ENCODE measurements at places on chromosomes 7 and 10.

- DNase-seq = peak; percentile 68
These were observed 121.8 kb downstream of the KMT2C start for GRCh38 chr7:152313831-152314604.

DNA sequence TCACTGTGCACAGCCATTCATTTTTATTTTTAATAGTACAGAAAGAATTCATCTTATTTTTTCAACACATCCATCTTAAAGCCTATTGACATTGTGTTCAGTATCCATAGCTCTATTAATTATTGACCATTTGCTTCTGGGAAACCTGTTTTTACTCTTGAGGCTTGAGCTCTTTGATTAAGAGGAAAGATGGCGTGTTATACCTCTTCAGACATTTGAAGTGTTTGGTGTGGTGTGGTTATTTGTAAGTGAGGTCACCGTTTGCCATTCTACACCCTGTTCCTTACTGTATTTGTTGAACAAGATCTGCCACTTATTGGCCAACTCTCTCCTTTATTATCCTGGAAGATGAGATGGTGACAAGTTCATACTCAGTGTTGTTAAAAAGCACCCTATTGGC, 18.4 kb downstream of the C7orf57 start:
- DNase-seq = no peak

DNA sequence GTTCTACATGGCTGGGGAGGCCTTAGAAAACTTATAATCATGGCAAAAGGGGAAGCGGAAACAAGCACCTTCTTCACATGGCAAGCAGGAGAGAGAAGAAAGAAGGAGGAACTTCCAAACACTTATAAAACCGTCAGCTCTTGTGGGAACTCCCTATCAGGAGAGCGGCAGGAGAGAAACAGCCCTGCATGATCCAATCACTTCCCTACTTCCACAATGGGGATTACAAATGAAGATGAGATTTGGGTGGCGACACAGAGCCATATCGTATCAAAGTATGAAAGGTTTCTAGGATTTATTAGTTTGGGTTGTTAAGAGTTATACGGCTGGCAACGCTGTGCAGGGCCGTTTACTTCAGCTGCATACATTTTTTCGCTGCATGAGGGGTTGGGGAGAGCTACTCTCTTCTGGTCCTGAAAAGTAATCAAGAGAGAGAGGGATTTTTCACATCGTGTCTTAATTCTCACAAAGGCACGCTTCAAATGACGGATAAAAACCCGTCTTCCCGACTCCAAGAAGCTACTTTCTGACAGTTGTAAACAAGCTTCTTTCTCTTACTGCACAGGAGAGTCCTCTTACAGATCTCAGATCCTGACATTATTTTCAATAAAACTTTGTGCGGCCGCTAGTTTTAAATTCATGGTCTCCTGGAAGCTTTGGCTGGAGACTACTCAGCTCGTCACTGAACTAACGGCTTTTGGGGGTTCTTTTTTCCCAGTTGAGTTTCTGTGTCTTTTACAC, 751 bp upstream of the GTPBP10 start:
- DNase-seq = peak; percentile 54

DNA sequence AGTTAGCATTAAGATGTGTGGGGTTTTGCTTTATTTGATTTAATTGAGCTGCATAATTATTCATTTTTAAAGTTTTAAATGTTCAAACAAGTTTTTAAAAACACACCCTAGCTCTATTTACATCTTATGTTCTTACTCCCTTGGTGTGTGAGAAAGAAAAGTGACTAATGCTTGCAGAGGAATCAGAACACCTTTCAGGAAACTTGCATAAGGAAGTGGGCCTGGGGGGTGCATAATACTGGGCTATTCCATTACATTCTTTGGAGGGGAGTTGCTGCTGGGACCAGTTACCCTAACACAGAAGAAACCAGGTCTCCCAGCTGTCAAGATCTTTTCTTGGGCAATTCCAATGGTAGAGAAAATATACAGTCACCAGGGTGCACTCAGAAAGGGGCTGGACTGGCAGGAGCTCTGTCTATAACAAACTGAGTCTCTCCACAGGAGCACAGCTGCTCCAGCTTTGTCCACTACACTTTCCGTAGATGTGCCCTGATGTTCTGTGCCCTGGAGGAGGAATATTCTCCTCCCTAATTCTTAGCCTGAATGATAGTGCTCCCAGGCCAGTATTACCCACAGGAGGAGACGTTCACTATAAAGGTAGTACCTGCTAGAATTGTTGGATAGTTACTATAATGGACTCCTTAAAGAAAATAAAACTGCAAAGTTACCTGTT, 304.2 kb downstream of the CDC14C start:
- DNase-seq = no peak

GRCh38 chr10:68172324-68172723, 59.6 kb downstream of the ATOH7 start:
- DNase-seq = no peak

DNA sequence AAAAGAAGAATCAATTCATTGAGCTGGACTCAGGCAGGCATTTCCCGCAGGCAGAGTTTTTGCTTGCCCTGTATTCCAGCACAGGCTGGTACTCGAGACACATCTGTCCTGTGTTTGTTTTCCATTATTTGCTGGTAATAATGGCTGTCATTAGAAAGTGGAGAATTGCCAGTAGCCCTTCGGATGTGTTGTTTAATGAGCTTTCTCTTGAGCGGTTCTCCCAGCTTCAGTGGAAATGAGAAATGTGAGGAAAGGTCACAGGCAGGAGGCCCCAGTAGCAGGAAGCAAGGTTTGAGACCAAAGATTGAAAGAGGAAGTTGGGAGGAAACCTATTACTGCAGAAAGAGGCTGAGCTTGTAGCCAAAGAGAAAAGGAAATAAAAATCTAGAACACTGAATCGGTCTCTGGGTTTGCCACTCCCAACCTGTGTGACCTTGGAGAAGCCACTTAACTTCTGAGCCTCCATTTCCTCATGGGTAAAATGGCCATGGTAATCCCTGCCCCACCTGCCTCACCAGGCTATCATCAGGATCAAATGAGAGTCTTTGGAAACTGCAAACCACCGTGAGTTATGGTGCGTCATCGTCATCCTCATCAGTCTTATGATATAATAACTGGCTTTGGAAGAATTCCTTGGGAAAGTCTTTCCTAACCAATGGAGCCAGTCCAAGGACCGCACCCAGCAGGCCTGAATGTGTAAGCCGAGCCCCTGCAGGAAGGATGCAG, 67.7 kb downstream of the TACR2 start:
- peak; percentile 73 for DNase-seq

DNA sequence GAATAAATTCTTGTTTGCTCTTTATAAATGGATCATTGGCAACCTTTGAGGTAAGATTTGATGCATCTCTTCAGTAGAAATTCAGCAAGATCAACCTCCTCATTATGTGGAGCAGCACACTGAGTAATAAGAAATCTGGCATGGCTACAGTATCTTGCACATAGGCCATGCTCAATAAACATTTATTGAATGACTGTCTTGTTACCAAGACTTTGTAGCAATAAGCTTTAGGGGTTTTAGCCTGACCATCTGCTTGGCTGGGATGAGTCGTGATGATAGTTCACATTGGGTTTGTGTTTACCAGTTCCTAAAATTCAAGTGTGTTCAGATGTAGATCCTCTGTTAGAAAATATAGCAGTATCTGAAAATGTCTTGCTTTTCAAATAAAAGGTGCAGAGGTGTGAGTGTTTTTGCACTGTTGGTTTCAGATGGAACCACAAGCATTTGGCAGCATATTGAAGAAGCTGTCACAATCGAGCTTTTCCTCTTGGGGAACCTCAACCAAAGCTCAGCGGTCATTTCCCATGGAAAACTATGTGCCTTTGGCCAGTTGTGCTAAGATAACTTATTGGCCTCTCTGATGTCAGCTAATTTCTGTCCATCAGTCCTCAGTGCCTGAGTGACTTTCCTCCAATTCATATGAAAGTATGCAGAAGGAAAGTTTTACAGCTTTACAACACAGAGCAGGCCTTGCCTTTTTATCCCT, 442.6 kb downstream of the GFRA1 start:
- no peak for DNase-seq

- DNase-seq = peak; percentile 91
These were observed 875 bp upstream of the DDIT4 start for GRCh38 chr10:72272689-72273409.

DNA sequence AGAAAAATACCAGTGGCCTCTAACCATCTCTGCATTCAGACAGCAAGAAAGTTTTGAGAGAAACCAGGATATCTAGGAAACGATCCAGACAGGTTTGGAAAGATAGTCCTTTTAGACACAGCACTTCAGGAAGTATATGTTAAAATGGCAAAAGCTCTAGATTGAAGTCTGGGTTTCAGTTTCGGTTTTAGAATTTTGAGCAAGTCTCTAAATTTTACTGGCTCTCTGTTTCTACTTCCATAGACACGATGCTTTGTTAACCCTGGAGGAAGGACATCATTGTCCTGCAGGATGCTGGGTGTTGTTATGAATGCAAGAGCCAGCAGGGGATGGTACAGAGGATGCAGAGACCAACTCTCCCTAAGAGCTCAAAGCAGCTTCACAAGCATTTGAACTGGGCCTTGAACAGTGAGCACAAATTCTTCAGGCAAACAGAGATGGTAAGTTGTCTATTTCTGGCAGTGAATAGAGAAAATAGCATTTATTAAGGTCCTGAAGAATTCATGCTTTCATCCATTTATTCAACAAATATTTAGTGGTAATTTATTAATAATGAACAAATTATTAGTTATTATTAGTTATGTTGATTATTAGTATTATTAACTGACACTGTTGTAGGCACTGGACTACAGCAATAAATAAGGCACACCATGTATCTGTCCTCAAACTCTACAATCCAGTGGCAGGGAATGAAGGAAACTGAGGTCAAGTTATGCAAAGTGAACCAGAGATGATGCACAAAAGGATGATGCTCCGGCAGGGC, 152.7 kb upstream of the NRP1 start:
- peak; percentile 0 for DNase-seq

GRCh38 chr7:54252256-54253035, 289.7 kb upstream of the VSTM2A start:
- no peak for DNase-seq

- no peak for DNase-seq
These were observed 6.6 kb upstream of the DLX6 start for GRCh38 chr7:96998744-96999143.

Data from NB4 (cell line).